NCI-H187 (cell line): ENCODE measurements at places on chromosomes 11 and 22.

DNA sequence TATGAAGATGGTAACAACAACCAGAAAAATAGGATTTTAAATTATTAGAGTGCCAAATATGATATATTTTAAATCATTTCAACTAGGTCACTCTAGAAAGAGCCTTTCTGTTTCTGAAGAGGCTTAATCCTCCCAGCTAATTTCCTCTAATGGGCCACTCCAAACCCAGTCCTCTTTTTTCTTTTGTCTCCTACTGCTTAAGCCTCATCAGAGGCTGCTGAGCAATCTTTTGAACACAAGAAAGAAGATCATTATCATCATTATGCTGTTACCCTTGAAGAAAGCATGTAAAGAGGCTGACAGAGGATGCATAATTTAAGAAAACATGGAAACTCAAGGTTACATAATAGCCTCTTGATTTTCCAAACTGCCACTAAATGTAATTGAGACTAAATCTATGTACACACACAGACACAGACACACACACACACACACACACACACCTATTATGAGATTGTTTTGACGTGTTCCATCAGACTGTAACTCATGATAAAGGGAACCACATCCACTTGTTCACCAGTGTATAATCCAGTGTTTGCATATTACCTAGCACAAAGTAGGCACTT lies 519.6 kb downstream of the METTL15 start:
- no peak for DNase-seq

DNA sequence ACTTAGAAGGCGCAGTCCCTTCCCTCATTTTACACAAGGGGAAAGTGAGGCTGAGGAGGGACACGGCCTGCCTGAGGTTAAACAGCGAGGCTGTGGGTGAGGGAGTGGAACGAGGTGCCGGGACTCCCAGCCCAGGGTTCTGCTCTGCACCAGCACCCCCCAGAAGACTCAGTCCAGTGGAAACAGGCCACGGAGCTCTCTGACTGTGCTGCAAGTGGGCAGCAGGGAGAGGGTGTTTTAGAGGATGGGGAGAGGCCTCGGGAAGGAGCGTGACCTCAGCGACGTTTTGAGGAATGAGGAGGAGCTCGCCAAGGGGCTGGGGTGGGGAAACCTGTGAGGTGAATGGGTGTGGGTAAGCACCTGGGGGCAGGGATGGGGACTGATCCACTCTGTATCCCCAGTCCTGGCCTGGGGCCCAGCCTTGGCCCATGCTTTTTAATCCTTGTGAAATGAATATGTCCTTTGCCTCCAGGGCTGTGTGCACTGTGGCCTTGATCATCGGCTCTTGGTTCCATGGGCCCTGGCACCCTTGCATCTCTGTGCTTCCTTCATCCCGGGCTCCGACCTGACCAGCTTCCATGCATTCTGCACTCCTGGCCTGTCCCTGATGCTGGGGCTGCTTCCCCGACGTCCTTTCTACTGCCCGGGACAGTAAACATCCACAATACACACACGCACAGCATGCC lies 44.2 kb downstream of the SHISAL1 start:
- no peak for DNase-seq

DNA sequence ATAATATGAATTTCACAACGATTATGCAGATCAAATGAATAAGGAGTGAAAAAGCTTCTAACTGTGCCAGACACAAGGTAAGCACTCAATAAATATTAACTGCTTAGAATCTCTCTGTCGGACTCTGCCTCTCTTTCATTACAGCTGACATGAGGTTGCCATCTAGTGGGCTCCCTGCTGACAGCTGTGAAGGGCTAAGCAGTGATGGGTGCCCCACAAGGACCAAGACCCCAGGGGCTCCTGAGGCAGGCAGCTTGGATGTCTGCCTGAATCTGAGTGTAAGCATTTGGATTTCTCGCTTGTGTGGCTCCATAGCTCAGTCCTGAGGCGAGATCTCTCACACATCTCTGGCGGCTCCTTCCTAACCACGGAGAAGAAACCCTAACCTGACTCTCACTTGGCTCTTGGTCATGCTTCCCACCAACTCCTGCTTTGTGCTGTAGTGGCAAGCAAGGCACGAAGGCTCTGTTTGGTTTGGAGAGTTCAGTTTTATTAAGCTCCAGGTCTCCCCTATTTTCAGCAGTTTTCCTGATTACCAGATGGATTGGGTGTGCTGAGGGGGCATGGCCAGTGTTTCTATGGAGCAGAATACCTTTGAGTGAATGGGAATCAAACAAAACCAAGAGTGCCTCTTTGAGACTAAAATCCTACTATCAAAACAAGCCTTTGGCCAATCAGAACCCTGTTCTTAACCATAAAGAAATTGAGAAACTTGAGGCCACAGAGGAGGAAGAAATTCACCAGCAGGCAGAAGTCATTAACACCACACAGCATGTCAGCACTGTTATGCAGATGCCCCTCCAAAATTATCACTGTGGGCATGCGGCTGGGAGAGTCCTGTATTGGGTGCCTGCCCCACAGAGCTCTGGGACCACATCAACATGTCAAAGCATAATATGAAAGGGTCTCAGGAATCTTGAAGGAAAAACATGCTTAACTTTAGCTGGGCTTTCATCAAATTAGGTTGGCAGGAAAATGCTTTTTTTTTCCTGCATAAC lies 152.8 kb upstream of the NTM start:
- no peak for DNase-seq

GRCh38 chr11:39661890-39662289 lies 1797.6 kb downstream of the LRRC4C start:
- no peak for DNase-seq

GRCh38 chr22:32996702-32997101 lies 61.5 kb downstream of the SYN3 start:
- DNase-seq = no peak

DNA sequence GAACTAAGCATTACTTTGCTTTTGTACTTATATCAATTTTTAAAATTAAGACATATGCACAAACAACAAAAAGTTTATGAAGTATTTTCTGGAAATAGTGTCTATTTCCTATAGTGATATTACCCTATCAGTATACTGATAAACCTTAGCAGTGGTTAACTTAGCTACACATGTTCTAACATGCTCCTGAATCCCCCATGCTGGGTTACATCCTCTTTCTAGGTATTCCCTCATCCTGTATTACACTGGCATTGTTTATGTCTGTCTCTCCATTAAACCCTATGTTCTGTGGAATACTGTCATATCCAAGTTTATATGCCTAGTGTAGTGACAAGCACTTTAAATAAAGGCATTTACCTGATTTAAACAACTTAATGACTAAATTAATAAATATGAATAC lies 1.8 kb upstream of the FAR1 start:
- DNase-seq = no peak

DNA sequence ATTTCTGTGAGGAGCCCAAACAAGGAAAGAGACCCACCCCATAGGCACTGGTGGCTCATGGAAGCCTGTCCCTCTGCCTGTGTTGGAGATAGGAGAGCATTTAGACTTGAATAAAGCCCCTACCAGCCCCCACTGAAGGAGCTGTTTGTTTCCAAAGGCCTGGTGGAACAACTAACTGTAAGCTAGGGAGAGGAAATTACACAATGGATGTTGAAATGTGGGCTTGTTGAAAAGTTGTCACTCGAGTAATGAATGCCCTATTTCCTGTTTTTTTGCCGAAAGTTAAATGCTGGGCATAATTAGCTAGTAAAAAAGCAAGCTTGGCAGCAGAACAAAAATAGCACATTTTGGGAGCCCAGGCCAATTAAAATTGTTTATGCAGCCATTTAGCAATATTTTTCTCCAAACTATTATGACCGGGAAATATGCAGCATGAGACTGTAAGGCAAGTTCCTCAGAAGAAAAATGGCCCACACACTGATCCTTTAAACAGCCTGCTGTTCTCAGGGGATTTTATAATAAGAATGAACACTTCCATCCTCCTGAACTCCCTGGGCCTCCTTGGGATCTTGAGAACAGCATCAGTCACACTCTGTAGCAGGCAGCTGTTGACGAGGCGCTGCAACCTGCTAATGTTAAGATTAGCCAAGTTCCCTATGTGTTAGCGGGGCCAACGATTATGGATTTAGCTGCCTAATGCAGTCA lies 38.6 kb upstream of the LMO2 start:
- no peak for DNase-seq

GRCh38 chr22:41732096-41732772 lies 32.9 kb downstream of the MEI1 start:
- no peak for DNase-seq

DNA sequence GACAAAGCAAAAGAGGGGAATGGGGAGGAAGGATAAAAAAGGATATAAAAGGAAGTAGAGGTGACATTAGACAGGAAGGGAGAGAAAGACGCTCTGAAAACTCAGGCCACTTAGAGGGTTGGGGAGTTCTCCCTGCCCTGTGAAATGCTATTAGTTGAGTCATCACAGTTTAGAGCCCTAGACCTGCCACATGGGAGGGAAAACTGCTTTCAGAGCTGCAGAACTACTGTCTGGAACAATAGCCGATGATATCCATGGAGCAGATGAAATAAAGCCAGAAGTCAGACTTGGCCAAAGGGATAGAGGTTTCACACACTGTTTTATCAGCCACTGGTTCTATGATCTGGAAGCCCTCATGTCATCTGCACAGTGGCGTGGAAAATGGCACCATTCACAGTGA lies 157.9 kb downstream of the NCAM1 start:
- no peak for DNase-seq

DNA sequence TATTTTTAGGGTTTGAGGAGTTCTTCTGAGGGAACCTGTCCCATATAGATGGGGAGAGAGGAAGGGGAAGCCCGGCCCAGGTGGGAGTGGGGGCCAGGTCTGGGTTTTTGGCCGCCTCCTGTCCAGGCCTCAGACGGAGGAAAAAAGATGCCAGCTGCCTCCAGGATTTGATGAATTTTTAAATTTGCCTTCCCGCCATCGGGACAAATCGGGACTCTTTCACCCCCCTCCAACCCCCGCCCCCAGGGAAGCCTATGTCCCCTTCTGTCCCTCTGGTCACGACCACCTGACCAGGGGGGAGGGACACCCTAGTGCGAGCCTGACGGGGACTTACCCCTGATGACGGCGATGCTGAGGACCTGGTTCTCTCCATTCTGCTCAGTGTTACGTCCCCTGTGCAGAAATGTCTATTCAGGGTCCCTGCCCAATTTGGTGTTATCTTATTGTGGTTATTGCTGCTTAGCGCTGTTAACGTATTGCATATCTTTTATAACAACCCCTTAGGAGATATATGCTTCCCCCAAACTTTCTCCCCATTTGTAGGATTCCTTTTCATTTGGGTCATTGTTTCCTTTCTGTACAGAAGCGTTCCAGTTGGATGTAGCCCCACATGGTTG lies 115.9 kb upstream of the GRK3 start:
- DNase-seq = no peak

- DNase-seq = no peak
Measured at GRCh38 chr11:68470304-68470811, 9.8 kb downstream of the PPP6R3 start.

DNA sequence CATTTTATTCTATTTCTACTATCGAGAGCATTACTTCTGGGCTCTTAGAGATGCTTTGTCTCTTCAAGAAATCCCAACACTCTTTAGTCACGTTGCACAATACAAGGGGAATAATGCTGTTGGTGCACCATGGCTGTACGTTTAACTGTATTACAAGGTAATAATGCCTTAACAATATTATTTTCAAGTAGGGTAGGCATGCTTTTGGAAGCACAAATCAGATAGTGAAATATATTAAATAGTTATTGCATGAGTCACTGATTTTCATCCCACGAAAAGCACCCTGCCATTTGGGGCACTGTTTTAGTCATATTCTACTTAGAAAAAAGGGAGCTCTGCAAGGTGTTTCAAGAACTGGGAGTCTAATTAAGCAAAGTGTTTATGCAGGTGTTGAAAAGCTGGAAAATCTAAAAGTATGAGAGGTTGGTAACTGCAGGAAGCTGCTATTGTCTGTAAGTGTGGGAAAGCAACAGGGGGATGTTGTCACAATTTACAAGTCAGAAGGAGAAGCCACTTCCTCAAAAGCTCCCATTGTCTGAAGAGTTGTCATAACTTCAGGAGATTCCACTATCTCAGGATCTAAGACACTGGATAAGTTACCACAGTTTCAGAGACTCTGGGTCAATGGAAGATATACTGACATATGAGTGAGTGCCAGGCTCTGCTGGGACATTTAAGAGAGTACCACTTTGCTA lies 218.2 kb downstream of the JRKL start:
- no peak for DNase-seq

GRCh38 chr22:27106985-27107384 lies 449.6 kb downstream of the MIAT start:
- DNase-seq = no peak

- peak; percentile 14 for DNase-seq
Measured at GRCh38 chr11:120746836-120747609, 235.5 kb downstream of the GRIK4 start.

DNA sequence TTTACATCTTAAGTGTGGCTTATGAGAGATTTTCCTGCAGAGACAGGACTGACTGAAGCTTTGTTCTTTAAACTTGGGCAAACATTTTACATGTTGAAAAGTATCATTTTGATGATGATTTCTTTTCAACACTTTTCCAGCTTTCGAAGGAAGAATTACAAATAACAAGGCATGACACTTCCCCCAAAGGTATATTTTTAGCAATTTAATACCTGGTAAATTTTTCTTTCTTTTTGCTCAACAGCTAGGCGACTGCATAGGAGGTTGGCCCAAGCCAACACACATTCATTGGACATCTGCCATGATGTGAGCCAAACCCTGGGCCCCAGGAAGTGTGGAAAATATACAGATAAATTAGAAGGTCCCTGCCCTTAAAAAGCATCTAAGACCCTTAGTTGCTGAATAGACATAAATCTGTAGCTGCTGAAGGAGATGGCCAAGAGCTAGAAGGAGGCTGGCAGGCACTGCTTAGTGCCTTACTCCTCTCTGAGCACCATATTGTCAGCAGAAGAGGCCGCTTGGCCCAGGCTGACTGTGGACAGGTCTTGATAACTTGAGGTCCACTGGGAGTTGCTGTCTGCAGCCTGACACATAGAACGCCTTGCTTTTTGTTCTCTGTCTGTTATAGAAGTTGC lies 53.3 kb upstream of the CD44 start:
- no peak for DNase-seq

DNA sequence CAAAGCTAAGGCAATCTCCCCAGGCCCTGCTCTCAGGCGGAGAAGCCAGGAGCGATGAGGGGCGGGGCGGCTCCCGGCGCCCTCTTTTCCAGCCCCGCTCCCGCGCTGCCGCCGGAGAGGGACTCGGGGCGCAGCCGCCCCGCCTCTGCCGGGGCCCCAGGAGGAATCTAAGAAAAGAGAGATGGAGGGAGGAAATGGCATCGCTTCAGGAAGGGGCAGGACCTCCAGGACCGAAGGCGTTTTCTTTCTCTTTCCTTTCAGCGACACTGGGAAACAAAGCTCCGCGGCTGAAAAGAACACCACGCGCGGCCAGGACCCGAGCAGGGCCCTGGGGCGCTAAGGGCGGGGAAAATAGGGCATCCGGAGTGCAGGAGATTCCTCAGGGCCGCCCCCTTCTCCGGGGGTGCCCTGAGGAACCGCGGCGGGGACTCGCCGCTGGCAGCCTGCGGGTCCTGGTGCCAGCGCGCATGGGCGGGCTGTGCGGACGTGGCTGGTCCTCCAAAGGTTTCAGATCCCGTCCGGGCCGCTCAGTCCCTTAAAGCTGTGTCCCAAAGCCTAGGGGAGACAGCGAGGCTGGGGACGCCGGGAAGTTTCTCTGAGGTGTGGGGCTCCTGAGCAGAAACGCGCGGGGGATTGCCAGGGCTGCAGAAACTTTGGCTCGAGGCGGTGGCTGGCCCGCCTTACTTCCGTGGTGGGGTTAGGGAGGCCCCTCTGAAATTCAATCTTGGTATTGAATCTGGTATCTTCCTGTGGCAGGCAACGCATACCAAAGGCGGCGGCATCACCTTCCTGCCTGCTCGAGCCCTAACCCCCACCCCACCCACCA lies 2.8 kb upstream of the BSX start:
- DNase-seq = peak; percentile 10

GRCh38 chr11:107676336-107677057 lies 35.4 kb downstream of the SLN start:
- no peak for DNase-seq
